Fibroblast of villous mesenchyme (primary cell): ENCODE measurements at places on chromosomes 7 and 10. TPM values are rescaled to one million over a fixed set of nuclear protein-coding genes. Genes with fewer than 3 reads are reported as not detected.
A peak's percentile ranks its signal among the peaks of the same experiment; 100 is the strongest.

GRCh38 chr10:13528875-13529713 is at the start of gene BEND7:
Gene BEND7, minus strand, starts transcription at chr10:13529014. Its CDS starts 481 bp downstream, at chr10:13528533.
- no peak for DNase-seq

GRCh38 chr7:11212080-11212711 is 238.5 kb downstream of the PHF14 start:
- peak; percentile 76 for DNase-seq

DNA sequence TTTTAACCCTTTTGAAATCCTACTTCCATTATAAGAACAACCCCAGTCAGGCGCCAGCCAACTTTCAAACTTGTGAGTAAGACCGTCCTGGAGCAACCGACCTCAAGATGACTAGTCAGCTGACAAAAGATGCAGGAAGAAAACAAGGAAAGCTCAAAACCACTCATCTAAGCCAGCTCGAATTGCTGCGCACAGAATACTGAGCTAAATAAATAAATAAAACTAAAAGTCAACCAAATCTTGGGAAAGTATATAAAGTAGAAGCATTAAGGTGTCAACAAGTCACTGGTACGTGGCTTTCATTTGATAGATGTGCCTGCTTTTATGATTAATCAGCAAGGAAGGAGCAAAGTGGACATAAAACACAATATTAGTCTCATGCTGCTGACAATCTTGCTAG is 1269.8 kb downstream of the XPNPEP1 start:
- no peak for DNase-seq

DNA sequence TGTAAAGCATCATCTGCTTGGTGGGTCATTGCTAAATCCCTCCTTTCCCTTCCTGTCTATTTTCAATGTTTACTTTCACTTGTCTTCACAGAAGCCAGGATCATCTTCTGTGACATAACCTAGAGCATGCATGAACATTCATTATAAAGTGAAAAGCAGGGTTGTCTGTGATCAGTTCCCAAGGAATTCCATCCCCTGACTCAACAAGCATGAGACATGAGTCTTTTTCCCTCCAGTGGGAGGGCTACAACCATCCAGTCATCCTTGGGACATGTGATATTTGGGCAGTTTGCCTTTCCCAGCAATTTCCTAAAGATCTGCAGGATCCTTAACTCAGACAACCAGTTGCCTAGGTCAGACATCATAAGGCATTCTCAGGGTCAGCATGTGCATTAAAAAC is 166.3 kb upstream of the TMEM196 start:
- DNase-seq, result peak; percentile 39

DNA sequence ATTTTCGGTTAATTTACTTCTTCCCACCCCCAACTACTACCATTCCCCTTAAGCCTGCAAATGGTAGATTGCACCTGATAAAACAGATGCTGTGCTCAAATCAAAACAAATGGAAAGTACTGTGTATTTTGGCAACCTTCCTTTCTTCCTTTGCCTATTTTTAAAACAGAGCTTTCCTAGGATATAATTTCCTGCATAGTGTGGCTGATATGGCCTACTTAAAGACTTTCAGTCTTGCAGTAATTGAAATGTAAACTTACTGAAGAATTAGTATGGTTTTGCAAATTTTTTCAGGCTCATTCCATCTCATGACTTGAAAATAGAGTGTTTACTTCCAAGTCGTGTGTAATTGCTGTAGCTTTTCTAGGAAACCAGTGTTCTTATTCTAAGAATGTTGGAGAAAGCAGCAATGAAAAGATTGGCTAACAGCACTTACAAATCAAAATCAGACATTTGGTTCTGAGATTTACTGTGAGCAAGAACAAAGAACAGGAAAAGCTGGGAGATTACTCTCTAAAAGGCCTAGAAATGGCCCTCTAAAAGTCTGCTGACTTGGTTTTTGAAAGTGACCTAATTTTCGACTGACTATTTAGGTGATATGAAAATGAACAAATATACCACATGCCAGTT is 52.0 kb downstream of the REEP3 start:
- DNase-seq, result peak; percentile 82

DNA sequence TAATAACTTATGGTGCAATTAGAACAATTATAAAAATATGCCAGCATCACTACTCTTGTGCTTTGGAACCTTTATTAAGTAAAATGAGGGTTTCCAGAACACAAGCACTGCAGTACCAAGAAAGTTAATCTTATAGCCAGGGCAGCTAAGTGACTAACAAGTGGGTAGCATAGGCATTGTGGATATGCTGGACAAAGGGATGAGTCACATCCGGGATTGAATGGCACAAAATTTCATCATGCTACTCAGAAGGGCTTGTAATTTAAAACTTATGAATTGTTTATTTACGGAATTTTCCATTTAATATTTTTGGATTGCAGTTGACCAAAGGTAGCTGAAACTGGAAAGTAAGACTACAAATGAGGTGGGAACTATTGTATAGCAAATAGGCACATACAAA is 250.6 kb downstream of the C7orf25 start:
- DNase-seq, result peak; percentile 34

DNA sequence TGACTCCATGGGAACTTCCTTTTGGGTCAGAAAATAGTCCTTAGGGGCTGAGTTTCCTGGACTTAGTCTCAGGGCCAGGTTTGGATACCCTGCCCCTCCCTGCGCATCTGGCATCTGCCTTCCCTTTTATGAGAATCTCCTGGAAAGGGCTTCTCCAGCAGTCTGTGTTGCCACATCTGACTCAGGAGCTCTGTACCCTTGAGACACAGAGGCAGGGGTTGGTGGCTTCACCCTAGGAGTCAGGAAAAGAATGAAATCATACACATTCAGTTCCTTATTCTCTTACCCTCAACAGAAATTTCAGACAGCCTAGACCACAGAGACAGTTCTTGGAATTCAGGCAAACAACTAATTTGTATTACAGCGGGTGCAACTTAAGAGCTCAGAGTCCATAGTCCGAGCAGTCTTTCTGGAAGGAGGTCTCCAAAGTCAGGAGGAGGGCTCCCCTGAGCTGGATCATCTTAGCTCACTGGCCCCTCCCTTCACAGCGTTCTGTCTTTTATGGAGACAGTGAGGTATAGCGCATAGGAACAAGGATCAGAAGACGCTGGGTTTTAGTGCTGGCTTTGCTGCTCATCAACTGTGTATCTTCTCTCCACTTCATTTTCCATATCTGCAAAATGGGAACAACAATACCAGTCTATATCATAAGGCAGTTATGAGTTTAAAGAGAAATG is 3.0 kb upstream of the PLAU start:
- peak; percentile 93 for DNase-seq

GRCh38 chr10:49050906-49051305 is 64.4 kb downstream of the VSTM4 start:
- DNase-seq, result no peak

DNA sequence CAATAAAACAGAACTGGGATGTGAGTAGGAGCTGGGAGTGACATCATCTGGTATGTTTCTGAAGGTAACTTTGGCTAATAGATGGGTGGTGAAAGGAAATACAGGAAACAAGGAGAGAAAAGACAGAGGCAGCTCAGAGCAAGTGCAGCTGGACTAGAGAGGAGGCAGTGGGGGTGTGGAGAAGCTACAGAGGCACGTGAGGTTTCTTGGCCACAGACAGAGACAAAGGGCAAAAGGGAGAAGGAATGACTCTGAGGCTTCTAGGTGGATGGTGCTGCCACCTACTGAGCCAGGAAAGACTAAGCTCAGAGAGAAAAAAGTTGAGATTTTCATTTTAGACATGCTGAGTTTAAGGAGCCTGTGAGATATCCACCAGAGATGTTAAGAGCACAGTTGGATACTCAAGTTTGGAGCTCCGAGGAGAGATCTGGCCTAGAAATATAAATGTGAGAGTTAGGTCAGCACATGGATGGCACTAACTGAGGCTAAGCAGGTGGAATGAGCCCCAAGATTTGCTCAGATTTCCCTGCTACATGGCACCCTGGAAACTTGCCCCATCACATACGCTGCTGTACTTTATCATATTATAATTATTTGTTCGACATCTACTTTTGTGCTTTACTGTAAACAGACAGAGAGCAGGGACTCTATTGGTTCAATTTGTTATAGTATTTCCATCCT is 293.0 kb upstream of the IMMP2L start:
- peak; percentile 72 for DNase-seq

GRCh38 chr7:4048336-4048735 is 633.8 kb upstream of the FOXK1 start:
- DNase-seq, result no peak

DNA sequence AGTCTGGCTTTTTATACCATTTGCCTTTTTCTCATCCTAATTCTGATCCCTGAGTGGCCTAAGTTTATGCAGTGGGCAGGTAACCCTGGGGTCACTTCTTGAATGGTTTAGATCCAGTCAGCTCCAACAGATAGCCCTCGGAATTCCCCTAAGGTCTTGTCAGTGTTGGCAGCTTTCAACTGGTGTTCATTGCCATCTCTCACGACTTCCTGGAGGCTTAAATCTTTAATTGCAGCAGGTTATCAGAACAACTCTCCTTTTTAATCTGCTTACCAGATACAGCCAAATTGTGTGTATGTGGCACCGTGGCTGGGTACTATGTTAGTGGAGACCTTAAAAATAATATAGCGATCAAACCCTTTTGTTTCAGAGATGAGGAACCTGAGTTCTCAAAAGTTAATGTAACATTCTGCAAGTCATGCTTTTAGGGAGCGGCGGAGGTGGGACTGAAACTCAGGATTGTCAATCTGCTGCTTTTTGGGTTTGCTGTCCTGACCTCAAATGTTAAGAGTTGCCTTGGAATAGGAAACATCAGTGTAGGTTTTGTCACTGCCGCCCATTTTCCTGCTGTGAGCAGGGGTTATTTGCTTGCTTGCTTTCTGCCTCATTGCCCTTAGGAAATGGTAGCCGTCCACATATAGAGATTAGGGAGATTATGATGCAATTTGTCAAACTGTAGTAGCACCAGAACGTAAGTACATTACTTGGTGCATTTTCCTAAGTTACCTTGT is 818 bp downstream of the DLD start:
- DNase-seq, result peak; percentile 62

DNA sequence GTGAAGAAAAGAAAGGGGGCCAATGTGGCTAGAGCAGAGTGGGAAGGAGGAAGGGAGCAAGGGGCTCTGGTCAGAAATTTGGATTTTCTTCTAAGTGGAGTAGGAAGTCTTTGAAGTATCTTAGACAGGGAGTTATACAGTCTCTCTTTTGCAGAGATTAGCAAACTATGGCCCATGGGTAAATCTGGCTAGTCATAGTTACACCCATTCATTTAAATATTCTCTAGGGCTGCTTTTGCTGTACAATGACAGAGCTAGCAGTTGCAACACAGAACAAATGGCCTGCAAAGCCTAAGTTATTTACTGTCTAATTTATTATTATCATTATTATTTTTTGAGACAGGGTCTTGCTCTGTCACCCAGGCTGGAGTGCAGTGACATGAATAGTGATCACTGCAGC is 10.5 kb upstream of the LAMB4 start:
- no peak for DNase-seq

DNA sequence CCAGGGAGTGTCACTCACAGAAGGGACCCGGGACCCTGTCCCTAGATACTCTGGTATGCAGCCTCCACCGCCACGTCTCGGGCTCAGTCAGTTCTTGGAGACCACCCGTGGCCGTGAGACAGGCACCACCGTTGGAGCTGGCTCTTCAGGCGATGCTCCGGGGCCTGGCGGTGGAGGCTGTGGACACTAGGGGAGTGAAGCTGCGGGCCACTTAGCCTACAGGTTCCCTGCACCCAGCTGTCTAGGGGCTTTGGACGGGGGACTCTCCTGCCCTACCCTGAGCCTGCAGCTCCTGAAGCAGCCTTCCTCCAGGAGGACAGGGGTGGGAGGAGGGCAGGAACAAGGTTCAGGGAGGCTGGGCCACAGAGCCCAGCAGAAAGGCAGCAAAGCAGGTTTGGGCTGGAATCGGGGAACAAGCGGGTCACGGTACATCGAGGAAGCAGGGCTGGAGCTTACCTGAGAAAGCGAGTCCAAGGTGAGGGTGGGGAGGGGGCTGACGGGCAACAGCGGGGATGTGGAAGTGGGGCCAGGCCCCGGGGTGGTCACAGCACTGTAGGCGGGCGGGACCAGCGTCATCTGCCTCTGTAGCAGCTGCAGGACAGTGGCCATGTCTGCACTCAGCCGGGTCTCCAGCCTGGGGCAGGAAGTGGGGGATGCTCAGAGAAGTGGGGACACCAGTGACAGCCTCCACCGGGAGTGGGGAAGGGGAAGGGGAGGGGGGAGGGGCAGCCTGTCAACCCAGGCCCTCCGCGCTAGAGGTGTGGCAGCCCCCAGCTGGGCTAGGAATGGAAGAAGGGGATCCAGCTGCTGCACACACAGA is 31.5 kb downstream of the KCNH2 start:
- DNase-seq, result no peak

- DNase-seq, result no peak
These were observed 113.5 kb downstream of the AHR start for GRCh38 chr7:17411922-17412321.

GRCh38 chr7:41097501-41097900 is 605.4 kb downstream of the INHBA start:
- DNase-seq, result peak; percentile 6

DNA sequence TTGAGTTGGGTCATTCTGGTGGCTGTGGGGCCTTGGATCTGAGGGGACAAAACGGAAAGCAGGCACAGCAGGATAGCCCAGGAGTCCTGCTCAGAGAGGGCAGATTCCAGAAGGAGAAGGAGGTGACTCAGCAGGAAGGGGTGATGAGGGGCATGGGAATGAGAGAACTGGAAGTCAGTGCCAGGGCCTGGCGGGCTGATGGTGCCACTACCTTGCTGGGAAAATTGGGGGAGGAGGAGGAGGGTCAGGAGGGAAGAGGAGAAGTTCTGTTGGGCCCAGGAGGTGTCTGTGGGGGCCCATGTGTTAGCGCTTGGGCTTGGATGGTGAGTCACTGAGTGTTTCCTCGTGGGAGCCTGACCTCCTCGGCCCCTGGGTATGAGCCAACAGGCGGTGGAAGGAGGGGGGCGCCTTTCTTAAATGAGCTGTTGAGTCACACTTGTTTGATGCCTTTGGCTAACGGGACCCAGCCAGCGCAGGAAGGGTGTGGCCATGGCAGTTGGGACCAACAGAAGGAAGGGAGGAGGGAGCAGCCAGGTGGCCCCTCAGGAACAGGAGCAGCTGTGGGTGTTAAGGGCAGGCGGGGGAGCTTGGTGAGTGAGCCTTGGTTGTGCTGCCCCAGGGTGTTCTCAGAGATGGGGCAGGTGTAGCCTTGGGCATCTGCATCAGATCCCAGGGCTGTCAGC is 130.0 kb upstream of the BTBD16 start:
- peak; percentile 96 for DNase-seq

TRDMT1 gene
- total RNA-seq, result 6.0 and 6.1 TPM in 2 replicates

GARIN1A gene
- 0.64 and 2.6 TPM in 2 replicates for total RNA-seq

ANXA8L1 gene
- total RNA-seq, result 4.3 and 9.0 TPM in 2 replicates

HNRNPF gene
- total RNA-seq, result 152 and 203 TPM in 2 replicates

STOX1 gene
- total RNA-seq, result under 0.01 TPM in 2 replicates

NUTM2D gene
- 0.43 and 0.97 TPM in 2 replicates for total RNA-seq

WASHC2A gene
- 57.3 and 62.6 TPM in 2 replicates for total RNA-seq

VSIR gene
- 26.1 and 57.4 TPM in 2 replicates for total RNA-seq

PAPSS2 gene
- total RNA-seq, result 131 and 417 TPM in 2 replicates
